Endodermal cell (in vitro differentiated cells): ENCODE measurements at places on chromosomes 11 and 22. TPM values are rescaled to one million over a fixed set of nuclear protein-coding genes. Genes with fewer than 3 reads are reported as not detected.

The LINC01488 gene
- total RNA-seq: 0.17 TPM in 1 of 3 replicates, not detected in the others

The OR5P2 gene
- 1.1 to 5.8 TPM (median 1.6 TPM) in 3 replicates for total RNA-seq

The IFITM1 gene
- total RNA-seq: 211 to 1,013 TPM (median 254 TPM) in 3 replicates

The LRRC32 gene
- total RNA-seq: 1.3 TPM in 2 replicates

The APOC3 gene
- total RNA-seq: not detected in 2 replicates

The ATP6V1E1 gene
- 129 TPM in 2 replicates for total RNA-seq

DNA sequence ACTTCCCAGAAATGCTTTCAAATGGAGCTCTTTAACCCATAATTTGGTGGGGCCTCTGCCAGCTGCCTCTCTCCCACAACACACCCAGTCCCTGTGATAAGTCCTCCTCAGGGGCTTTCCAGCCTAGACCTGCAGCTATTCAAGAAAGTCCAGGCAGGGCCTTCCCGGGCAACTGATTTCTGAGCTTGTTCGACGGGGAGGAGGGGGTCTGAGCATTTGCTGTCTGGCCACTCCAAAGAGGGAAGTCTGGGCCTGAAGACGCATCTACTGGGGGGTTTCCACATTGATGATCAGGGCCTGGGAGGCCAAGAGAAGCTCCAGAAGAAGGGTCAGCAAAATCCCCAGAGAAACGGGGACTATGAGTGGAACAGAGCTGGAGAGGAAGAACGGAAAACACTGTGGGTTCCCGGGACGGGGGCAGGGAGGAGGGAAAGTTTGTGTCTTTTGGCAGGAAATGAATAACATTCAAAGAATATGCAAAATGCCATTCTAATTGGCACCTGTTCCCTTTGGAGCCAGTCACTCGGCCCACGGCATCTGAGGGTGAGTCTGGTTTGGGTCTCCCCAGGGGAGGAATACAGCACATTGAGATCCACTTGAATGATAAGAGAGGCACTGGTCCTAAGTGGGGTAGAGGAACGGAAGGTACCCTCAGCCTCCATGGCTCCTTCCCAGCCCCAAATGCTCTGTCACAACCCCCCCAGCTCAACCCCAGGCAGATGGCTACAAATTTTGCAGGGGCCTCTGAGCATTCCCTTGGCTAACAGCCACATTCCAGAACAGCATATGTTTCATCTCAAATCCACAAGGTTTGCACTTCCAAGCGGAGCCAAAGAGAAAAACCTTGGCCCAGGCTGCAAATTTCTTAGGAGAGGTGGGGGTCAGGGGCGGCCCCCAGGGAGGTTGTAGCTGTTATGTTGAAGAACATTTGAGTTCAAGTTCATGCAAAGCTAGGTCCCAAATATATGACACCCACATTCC lies 72.0 kb downstream of the RPUSD4 start:
- DNase-seq: peak; percentile 48

DNA sequence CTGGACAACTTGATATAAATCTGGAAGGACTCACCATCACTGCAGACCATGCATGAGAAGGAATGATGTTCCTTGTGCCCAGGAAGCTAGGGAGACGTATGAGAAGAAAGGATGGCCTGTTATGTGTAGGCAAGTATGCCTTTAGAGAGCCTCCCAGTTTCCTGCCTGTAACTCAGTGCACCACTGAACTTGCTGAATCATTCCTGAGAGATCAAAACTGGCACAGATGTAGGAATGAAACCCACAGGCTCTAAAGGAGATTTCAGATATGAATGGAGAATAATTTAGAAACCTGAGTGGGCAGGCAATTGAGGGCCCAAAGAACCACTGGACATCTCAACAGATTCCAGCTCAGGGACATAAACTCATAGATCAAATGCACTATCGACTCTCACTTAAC lies 38.4 kb upstream of the PRSS23 start:
- no peak for DNase-seq

- DNase-seq: peak; percentile 68
Observed at GRCh38 chr11:11500744-11501487, 120.9 kb downstream of the GALNT18 start.

DNA sequence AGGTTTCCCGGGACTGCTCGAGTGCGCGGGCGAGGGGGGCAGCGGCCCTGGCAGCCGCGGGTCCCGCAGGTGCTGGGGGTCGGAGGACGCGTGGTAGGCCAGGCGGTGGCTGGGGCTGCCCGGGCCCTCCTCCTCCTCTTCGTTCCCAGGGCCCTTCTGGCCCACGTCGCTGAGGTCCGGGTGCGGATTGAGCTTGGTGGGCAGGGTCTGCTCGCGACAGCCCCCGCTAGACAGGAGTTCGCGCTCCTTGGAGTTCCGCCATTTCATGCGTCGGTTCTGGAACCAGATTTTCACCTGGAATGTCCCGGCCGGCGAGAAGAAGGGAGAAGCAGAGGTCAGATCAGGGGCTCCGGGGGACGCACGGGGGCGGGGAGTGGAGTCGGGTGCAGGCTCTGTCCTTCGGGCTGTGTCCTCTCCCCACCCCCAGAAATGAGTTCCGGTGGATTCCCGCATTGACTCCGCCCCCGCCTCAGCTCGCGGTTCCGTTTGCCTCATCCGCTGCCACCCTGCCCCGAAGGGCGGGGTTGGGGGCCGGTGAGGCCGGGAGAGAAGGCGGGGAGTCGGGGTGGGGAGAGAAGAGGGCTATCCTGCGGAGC lies 3.9 kb downstream of the DBX1 start:
- DNase-seq: peak; percentile 87

DNA sequence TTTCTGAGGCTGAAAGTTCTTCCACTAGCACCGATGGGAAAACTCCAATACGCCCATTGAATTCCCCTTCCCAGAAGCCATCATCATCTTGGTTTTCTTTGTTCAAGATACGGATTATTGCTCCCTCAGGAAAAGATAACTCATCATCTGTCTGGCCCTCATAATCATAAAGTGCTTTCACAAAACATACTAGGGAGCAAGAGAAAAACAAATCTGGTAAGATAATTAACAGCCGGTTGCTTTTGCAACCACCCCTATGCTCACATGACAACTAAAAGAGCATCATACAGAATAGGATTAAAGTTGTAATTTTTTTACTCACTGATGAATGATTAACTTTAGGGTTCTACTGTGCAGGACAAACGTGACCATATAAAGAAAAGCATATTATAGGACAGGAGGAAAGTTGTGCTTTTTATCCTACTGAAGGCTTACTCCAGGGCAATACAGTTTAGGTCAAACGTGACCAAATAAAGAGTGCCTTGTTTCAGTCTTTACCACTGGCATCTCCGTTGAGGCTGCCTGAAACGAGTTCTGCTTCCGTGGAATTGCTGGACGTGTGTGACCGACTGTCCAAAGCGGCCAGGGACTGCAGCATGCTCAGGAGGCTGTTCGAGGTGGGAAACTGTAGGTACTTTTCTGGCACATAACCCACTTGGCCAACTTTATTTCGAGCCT lies 28.6 kb downstream of the ATG16L2 start:
- DNase-seq: no peak

DNA sequence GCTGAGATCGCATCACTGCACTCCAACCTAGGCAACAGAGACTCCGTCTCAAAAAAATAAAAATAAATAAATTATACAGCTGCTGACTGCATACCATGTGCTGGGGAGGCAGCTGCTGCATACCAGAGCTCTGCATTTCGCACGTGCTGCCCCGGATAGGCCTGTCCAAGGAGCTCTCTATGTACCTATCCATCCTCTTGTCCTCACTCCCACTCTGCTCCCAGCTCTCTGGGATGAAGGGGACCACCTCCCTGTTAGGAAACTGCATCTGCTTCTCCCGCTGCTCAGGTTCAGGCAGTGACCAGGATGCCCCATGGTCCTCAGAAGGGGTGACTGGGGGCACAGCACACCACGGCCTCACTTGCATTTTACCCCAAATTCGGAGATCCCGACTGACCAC lies 302.3 kb downstream of the BRD1 start:
- DNase-seq: no peak

DNA sequence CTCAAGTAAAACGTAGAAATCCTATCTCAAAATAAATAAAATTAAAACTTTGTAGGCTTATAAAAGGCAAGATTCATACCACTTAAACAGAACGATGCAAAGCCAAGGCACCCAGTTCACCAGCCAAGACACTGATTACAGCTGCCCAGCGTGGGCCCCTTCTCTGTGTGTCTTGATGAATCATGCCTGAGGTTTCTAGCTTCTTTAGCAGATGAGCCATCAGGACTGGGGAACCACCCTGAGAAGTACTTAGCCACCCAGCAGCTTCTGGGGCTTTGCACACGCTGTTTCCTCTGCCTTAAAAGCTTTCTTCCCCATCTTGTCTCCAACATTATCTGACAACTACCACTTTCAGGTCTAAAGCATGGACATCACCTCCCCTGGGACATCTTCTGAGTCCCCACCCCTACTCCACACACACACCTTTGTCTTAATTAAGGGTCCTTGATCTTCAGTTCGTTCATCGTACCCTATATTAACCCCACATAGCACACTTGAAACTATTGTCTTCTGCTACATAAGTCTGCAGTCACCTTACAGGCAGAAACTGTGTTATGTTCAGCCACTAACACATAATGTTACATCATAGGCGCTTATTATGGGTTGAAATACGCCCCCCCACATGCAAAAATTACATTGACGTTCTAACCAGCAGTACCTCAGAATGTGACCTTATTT lies 8.7 kb upstream of the LAYN start:
- DNase-seq: peak; percentile 57

- DNase-seq: no peak
Observed at GRCh38 chr22:48898524-48899250, 929.0 kb downstream of the BRD1 start.

DNA sequence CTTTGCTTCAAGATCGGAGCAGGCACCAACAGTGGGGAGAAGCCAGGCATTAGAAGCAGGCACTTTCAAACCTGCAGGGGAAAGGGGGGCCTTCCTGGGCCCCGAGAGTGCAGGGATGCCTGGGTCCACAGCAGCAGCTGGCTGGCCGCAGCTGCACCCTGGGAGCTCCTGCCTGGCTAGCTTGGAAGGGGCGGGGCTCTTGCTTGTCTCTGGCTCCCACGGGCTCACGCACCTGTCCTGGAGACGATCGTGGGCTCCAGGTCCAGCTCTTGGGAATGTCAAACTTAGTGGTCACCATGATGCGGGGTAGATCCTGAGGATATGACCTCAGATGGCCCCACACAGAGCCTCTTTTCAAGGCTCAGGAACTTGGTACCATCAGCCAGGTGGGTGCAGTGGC lies 1673.2 kb downstream of the LRRC4C start:
- no peak for DNase-seq

- DNase-seq: no peak
Observed at GRCh38 chr11:19838994-19839768, 126.5 kb downstream of the NAV2 start.

GRCh38 chr11:123487157-123487744 lies 57.2 kb downstream of the GRAMD1B start:
- no peak for DNase-seq

DNA sequence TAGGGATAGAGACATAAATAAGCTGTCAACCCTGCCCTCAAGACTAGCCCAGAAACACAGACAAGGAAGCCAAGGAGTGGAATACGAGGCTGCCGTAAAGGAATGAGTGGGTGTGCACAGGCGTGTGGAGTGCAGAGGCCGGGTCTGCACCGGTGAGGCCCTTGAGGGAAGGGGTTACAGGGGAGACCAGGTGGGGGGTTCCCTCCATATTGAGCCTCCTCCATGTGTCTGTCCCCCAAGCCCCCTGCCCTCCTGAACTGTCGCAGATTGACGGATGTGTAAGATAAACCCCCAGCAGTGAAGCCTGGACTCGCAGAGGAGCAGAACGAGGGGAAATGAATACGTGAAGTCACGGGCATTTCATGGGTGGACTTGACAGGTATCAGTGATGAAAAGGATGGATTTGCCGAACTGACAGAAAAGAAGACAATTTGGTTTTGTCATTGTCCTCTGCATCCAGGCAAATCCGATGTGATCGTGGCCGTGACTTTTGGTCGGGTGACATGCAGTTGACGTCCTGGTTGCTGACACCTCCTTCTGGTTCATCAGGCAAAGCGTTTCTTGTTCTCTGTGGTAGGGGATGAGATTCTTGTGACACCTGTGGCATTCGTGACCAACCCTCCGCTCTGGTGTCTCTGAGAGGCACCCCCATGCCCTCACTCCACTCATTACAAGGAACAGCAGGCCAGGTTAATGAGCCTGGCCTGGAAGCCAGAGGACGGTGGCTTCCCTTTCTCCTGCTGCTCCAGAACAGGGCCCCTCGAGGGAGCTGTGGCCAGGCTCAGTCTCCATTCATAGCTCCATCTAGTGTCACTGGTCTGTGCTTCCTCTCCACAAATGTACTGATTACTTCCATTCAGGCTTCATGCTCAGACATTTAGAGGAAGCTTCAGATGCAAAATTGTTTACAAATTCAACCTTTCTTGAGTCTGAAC lies 223.1 kb upstream of the B3GAT1 start:
- DNase-seq: peak; percentile 67

GRCh38 chr22:41350087-41350486 lies 31.7 kb upstream of the TEF start:
- DNase-seq: no peak

DNA sequence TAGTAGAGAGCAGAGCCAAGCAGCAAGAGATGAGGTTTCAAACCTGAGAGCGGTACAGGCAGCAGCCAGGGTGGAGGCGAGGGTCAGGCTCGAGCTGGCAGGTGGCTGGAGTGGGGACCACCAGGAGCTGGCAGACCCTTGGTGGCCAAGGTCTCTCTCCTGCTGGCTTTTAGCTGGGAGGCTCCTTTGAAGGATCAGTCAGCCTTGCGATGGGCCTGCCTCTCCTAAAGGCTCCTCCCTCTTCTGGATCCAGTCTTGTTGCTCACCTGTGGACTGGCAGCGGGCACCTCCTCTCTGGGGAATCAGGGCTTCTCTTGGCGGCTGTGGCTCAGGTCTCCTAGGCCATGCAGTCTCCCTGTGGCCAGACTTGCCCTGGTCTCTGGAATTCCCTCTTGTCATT lies 24.8 kb downstream of the TPST2 start:
- DNase-seq: peak; percentile 68

GRCh38 chr11:124753624-124754023 lies 1.6 kb upstream of the VSIG2 start:
- peak; percentile 35 for DNase-seq

DNA sequence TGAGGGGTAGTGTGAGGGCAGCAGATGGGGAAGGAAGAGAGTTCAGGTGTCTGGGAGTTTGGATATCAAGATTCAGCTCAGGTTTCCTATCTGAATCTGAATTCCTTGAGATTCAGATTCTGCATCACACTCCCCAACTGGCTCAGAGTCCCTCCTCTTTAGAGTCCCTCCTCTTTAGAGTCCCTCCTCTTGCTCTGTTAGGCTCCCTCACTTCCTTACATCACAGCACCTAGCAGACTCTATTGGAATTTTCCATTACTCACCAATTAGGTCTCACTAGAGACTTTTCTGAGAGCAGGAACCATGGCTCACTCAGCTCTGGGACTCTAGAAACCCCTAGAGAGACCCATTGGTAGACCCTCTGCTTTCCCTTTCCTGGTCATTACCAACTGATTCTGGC lies 303.4 kb upstream of the SYN3 start:
- DNase-seq: no peak

DNA sequence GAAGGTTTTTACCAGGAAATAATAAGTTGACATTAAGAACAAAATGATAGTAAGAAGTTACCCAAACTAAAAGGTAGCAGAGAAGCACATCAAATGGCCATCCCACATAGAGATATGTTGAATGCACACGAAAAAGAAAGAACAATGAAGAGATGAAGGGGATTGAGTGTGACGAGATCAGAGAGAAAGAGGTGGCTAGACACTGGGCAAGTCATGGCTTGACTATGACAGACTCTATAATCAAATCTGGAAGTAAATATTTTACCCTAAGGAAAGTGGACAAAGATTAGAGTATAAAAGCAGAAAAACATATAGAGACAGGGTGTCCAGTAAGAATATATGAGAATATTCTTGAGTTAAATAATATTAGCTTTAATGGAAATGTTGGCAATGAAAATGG lies 31.4 kb downstream of the CASP12 start:
- DNase-seq: no peak
